ENCODE measurements at places on chromosomes 7 and 10.

GRCh38 chr10:71638064-71638821 is 81.3 kb downstream of the C10orf105 start:
- DNase-seq: no peak

GRCh38 chr10:119177708-119178371 is 772 bp downstream of the PRDX3 start:
- DNase-seq: no peak

GRCh38 chr10:36094096-36094495 is 452.0 kb upstream of the FZD8 start:
- DNase-seq: peak; percentile 78

GRCh38 chr10:72088889-72089575 is 681 bp upstream of the SPOCK2 start:
- peak; percentile 29 for DNase-seq

DNA sequence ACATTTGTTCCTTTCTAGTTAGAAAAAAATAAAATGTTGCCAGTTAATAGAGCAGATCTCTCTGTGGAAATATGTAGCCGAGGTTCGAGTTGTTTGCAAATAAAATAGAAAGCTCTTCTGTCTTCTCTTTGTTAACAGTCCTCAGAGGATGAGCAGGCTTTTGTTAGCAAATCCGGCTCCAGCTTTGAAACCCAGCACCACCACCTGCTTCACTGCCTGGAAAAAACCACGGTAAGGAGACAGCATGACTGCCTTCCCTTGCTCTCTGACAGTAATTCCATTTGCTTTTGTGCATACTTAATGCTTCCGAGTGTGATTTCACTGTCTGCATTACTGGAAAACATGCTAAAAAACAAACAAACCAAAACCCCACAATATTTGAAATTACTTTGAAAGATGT is 115.6 kb downstream of the TSPAN12 start:
- DNase-seq: peak; percentile 86

DNA sequence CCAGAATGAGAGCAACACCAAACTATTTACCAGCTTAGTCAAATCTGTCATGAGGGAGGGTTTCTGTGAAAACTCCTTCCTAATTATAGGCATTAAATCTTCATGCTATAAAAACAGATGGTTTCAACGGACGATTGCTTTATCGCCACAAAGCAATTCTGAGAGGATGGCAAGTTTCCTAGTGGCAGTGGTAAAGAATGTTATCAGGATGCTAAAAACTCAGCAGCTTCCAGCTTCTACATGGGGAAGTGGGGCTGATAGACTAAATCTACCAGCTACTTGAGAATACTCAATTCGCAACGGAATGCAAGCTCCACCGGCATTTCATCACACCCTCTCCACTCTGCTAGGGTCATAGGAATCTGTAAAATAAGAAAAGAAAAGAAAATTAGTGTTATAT is 41.8 kb downstream of the JCAD start:
- no peak for DNase-seq

GRCh38 chr7:41323806-41324205 is 379.1 kb downstream of the INHBA start:
- DNase-seq: no peak

GRCh38 chr7:121504482-121504881 is 108.4 kb upstream of the FAM3C start:
- DNase-seq: no peak

DNA sequence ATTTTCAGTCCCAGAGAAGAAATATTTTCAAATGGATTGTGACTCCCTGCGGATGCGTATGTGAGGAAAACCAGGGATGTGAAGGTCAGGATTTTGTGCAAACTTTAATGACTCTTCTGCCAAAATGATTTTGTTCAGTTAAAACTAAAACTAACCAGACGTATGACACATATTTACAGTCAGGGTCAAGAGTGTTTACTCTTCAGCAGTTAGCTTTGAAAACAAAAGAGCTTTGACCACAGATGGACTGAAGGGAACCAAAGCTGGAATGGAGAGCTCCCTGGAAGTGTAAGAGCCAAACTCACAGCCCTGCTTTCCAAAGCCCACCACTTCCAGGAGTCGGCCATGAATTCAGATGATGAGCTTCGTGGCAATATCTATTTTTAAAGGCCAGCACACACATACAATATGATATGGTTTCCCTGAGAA is 15.5 kb downstream of the SVIL start:
- no peak for DNase-seq

DNA sequence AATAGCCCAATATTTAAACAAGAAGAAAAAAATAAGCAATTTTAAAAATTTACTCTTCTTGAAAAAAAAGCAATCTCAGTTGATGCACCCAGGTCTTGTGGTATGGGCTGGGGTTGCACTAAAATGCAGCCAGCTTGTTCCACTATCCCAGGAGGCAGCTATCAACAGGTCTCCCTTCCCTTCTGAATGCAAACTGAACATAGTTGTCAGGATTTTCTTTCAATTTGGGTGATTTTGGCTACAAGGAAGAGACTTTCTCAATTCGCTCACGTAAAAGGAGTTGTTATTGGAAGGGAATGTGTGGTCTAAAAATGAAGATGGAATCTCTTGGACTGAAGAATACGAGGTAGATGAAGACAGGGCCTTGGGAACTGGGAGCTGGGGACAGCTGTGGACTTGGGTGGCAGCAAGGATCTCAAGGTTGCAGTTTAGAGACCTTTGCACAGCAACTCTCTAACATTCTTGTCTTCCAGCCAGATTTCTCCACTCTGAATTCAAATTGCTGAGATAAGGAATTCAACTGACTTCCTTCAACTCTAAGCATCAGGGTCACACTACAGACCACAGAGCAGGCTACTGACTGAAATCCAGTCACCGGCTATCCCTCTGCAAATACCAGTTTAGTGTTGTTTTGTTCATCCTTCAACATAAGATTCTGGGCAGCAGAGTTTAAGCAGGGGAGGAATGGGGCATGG is 3.1 kb upstream of the TMEM26 start:
- no peak for DNase-seq

- DNase-seq: no peak
Observed at GRCh38 chr10:101769541-101770180, 6.3 kb downstream of the FGF8 start.

- DNase-seq: no peak
Observed at GRCh38 chr10:92886334-92886961, 38.1 kb downstream of the EXOC6 start.

- no peak for DNase-seq
Observed at GRCh38 chr7:101241015-101241363, 3.4 kb upstream of the CLDN15 start.

DNA sequence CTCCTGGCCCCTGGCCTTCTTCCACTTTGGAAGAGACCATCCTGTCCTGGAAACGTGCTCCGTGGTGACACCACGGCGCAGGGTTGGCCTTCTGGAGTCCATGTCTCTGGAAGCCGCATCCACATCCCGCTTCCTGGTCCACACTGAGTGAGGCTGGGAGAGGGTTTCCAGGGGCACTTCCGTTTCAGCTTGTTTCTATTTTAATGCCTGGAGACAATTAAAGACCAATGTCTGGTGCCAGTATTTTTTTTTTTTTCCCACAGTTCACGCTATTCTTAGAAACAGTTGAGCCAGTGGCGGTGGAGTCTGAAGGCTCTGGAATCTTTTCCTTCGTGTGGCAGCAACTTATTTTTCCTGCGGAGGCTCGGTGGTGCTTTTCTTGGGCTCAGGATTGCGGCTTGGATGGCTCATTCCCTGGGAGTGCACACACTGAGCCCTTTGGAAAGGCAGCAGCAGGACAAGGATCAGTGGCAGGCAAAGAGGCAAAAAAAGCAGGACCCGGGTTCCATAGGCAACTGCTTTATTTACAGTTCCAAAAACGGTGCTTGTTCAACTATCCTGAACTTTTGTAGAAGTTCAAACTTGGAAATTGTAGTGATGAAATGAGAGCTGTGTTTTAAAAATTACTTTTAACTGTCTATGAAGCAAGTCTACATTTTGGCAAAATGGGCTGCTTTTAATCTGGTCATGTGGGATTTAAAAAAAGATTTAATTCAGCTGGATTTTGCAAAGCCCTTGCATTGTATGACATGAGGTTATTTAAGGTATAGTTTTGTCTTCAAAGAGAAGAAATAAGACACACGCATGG is 202.8 kb downstream of the BAMBI start:
- DNase-seq: no peak

- peak; percentile 25 for DNase-seq
Observed at GRCh38 chr7:39073432-39073831, 95.7 kb downstream of the POU6F2 start.

DNA sequence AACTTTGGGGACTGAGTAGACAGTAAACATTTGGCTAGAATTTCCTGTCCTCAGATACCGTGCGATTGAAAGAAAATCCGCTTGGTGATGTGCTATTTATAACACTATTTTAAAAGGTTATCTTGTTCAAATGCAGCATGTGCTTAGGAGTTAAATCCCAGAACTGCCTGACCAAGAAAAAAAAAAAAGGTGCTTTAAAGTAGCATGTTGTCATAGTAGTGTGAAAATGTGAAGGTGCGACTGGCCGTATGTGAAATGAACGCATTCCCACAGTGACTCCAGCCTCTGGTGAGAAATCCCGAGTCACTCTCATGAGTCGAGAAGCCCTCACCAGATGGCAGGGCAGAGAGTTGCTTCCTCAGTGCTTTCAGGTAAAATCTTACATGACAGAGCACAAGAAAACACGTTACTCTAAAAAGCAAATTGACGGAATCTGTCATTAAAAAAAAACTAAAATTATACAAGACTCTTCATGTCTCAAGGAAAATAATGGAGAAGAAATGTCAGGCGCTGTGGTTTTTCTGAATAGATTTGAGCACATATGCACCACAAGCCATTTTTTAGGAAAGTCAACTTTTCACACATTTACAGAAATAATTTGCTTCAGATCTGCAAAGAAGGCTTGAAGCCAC is 18.4 kb upstream of the KLF6 start:
- DNase-seq: no peak

DNA sequence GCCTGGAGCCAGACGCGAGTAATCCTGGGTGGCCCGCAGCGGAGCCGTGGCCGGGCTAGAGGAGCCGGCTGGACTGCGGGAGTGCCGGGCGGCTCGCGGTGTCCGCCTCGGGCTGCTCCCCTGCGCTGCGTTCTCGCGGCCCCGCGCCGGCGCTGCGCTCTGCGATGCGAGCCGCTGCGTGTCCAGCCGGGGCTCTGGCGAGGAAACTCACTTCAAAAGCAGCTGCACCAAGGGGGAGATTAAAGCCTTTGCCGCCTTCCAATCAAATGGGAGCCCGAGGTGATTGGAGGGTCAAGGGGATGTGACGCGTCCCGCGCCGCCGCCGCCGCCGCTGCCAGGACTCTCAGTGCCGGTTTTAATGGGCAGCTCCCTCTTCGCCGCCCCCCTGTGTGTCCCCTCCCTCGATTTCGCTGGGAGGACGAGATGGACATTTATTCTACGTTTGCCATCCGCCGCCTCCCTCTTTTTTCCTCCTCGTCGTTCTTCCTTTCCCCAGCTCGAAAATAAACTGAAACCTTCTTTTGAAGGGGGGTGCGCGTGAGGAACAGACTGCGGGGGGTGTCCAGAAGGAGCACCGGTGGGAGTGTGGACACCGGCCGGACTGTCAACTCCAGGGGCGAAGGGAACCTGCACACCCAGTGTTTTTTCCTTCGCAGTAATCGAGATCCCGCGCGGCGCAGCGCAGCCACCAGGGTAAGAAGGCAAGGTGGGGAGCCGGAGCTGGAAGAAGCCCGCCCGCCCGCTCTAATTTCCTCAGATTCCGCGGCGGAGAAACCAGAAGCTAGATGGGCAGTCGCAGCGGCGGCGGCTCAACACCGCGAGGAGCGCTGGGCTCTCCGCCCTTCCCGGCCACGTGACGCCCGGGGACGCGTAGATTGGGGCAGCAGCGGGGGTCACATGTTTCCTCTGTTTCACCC is at the start of gene ZNF503:
TSS of gene ZNF503 (minus strand) at position 196 of the 917 bp plus-strand sequence. CDS start 345 bp downstream, outside the sequence.
- DNase-seq: peak; percentile 96

DNA sequence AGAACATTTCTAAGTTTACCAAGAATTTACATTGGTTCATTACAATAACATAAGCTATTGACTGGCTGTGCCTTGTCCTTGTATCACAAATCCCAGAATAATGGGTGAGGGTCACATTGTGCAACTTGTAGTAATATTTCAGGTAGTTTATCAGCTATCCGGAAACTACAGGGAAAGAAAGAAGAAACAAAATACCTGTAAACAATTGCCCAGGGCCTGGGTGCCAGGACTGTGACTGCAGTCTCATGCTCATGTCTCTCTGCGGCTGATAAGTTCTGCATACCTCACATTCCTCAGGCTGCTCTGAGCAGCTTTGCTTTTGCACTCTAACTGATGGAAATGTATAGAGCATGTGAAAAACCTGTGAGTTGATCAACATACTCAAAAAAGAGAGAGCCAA is 131.8 kb upstream of the TRIM24 start:
- no peak for DNase-seq

DNA sequence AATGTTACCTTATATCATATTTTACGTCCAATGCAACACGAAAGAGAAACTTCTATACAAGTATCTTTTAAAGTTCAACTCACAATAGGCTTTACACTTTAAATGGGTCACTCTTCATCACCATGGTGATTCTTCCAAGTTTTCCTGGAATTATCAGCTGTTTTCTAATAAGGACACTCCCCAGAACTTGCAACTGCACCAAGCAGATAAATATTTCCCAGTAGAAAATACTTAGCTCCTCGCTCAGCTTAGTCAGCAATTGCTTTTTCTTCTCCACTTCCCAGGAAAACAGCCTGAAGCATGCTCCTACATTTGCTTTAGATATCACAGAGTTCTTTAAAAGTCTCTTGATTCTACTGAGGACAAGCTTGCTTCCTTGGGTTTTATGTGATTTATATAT is 25.7 kb upstream of the ADD3 start:
- no peak for DNase-seq

DNA sequence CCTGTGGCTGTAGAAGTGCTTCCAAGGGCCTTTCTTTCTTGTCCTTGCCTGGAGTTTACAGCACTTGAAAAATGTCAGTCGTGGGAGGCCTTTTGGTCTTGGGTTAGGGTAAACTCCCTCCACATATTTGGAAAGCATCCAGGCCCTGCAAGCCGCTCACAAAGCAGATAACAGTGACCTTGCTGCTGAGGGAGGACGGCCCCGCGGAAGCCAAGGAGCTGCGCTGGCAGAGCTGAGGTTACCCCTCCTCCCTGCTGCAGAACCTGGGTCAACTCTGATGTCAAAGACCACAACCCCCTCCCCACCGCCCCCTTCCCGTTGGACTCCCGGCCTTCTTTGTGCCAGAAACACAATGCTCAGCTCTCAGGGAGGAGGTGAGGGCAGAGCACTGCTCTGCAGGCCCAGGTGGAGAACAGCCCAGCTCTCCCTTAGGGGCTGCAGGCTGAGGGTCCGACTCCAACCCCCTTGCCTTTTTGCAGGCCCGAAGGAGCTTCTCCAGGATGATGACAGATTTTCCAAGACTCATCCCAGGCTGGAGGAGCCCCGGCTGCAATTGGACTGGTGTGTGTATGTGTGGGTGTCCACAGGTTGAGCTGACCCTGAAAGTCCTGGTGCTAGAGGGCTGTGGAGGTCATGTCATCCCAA is 957.6 kb upstream of the ZNF722 start:
- DNase-seq: no peak
